ENCODE measurements at places on chromosomes 3 and 15. TPM values are rescaled to one million over a fixed set of nuclear protein-coding genes. Genes with fewer than 3 reads are reported as not detected.

GRCh38 chr3:164752812-164753211 lies 325.5 kb downstream of the SI start:
- H3K4me1 ChIP-seq: no peaks in the 10 kb centered on the region
- no peak overlapping the region for H3K4me3 ChIP-seq
- no peak for DNase-seq

- no peak overlapping the region for H3K27ac ChIP-seq
- no peak overlapping the region for H3K4me3 ChIP-seq
- DNase-seq: no peak
- H3K27me3 ChIP-seq: no peaks in the 10 kb centered on the region
These were observed 755.8 kb downstream of the ROBO1 start for GRCh38 chr3:79011821-79012529.

DNA sequence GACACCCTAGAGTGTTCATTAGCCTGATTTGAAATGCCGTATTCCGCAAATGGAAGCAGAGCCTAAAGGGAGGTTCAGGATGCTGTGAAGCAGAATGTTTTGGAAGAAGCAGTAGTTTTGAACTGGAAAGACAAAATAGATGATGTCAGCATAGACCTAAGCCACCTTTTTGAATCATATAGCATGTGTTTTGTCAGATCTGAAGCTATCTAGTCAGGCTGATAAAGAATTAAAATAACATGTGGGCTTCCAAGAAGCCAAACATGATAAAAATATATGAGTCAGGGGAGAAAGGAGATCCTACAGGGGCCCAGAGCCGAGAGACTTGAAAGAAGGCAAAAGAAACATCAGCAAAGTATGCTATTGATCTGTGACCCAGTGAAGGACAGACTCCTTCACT lies 47.2 kb upstream of the RASA2 start:
- peaks cover 58% of the 10 kb centered on the region for H3K36me3 ChIP-seq
- no peak overlapping the region for H3K4me3 ChIP-seq
- peak overlapping the region; percentile 72 for H3K27ac ChIP-seq
- no peaks in the 10 kb centered on the region for H3K27me3 ChIP-seq
- peaks cover 67% of the 10 kb centered on the region for H3K4me1 ChIP-seq

The TMEM108 gene
- total RNA-seq: not detected

The LMAN1L gene
- total RNA-seq: not detected

The CLDN18 gene
- not detected for total RNA-seq

GRCh38 chr3:116449546-116450350 lies 4.5 kb upstream of the LSAMP start:
- H3K4me1 ChIP-seq: no peaks in the 10 kb centered on the region
- no peaks in the 10 kb centered on the region for H3K27me3 ChIP-seq
- H3K27ac ChIP-seq: no peak overlapping the region

DNA sequence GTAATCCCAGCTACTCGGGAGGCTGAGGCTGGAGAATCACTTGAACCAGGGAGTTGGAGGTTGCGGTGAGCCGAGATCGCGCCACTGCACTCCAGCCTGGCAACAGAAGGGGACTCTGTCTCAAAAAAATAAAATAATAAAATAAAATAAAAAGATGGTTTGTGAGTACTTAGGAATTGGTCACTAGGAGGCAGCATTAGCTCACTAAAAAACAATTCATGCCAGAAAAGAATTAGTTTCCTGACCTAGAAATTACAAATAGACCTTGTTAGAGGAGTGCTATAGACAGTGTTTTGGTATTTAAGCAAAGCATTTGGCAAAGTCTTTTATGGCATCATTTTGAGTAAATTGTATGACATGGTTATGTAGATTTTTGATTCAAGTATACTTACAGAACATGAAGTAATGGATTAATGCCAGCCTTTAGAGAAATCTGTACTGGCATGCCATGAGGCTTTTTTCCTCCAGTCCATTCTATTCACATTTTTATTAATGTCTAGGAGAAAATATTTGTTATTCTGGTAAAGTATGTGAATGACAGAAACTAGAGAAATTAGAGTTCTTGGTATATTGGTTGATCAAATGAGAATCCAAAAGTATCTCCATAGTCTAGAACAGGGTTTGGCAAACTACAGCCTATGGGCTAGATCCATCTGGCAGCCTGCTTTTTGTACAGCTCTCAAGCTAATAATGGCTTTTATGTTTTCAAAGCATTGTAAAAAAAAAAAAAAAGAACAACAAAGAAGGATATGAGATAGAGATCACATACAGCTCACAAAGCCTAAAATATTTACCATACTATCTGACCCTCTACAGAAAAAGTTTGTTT lies 81.6 kb downstream of the LRRC49 start:
- peaks cover 6% of the 10 kb centered on the region for H3K36me3 ChIP-seq
- peak; percentile 62 for DNase-seq
- peaks cover 42% of the 10 kb centered on the region for H3K4me1 ChIP-seq
- peak overlapping the region; percentile 40 for H3K27ac ChIP-seq

The PLCL2 gene
- 4.0 TPM for total RNA-seq

- no peak overlapping the region for H3K4me3 ChIP-seq
- H3K4me1 ChIP-seq: peaks cover 36% of the 10 kb centered on the region
These were observed 5.5 kb downstream of the MEF2A start for GRCh38 chr15:99571299-99571698.

GRCh38 chr3:171428892-171429291 lies 31.3 kb downstream of the TNIK start:
- H3K4me3 ChIP-seq: no peak overlapping the region
- peaks cover 2% of the 10 kb centered on the region for H3K27me3 ChIP-seq

DNA sequence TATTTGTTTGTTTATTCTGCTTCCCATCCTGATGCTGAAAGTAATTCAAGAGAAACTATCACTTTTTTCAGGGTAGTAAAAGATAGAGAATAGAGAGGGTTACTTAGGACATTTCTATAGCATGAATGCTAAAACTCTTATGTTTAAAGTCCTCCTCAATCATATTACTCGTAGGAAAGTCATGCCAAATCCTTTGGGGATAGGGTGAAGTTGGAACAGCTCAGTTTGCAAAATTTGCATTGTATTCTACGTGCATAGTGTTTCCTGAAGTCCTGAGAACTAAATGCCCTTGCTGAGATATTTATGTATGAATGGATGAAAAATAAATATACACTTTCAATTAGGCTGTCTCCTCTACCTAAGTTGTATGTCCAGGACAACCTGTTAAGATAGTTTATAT lies 14.6 kb downstream of the PLSCR5 start:
- no peaks in the 10 kb centered on the region for H3K27me3 ChIP-seq
- H3K4me3 ChIP-seq: peak overlapping the region; percentile 29
- no peak overlapping the region for H3K27ac ChIP-seq
- DNase-seq: no peak
- no peaks in the 10 kb centered on the region for H3K36me3 ChIP-seq

DNA sequence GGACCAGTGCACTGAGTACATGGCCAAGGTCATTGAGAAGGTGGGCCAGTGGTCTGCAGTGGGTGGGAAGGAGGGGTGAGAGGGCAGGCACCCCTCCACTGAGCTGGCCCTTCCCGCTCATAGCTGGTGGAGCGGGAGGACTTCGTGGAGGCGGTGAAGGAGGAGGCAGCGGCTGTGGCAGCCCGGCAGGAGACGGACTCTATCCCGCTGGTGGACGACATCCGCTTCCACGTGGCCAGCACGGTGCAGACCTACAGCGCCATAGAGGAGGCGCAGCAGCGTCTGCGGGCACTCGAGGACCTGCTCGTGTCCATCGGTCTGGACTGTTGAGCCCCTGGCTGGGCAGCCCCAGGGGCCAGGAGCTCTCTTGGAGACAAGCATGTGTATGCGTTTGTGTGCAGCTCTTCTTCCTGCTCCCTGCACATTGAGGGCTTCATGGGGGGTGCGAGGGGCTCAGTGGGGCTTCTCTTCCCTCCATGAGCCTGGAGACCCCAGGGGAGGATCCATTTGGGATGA lies 7.5 kb downstream of the ABTB1 start:
- peaks cover 10% of the 10 kb centered on the region for H3K4me1 ChIP-seq
- H3K4me3 ChIP-seq: no peak overlapping the region
- DNase-seq: no peak
- H3K27ac ChIP-seq: no peak overlapping the region

GRCh38 chr3:42914771-42915515 lies 9.0 kb downstream of the ZNF662 start:
- DNase-seq: no peak
- no peaks in the 10 kb centered on the region for H3K4me1 ChIP-seq
- no peak overlapping the region for H3K27ac ChIP-seq
- H3K36me3 ChIP-seq: peaks cover 29% of the 10 kb centered on the region
- H3K4me3 ChIP-seq: no peak overlapping the region

GRCh38 chr3:25781758-25782594 lies 1.3 kb downstream of the NGLY1 start:
- no peaks in the 10 kb centered on the region for H3K27me3 ChIP-seq
- peaks cover 7% of the 10 kb centered on the region for H3K36me3 ChIP-seq
- peaks cover 28% of the 10 kb centered on the region for H3K4me1 ChIP-seq
- H3K4me3 ChIP-seq: peak overlapping the region; percentile 92

DNA sequence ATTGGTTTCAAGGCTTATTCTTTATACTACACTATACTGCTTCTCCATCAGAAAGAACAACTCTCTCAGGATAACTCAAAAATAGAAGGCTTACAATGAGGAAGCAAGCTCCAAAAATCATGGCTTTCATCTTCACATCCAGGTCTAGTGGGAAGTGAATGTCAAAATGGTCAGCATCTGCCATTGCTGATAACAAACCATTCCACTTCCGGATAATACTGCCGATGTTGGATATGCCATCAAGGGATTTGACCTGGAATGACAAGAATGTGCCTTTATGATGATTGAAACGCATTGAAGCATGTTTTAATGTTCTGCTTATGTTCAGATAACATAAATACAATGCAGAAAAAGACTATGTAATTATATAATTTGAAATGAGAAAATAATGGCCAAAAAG lies 34.0 kb upstream of the PLOD2 start:
- peaks cover 1% of the 10 kb centered on the region for H3K27me3 ChIP-seq
- no peak overlapping the region for H3K27ac ChIP-seq
- H3K4me1 ChIP-seq: peaks cover 5% of the 10 kb centered on the region
- no peaks in the 10 kb centered on the region for H3K36me3 ChIP-seq
- no peak for DNase-seq
- H3K4me3 ChIP-seq: no peak overlapping the region

All from HFFc6 (cell line).